ENCODE measurements at places on chromosomes 7 and 10.

- DNase-seq, result no peak
Observed at GRCh38 chr10:5447056-5447455, 34.7 kb downstream of the NET1 start.

- no peak for DNase-seq
Observed at GRCh38 chr10:102581401-102581800, 62.9 kb upstream of the TRIM8 start.

DNA sequence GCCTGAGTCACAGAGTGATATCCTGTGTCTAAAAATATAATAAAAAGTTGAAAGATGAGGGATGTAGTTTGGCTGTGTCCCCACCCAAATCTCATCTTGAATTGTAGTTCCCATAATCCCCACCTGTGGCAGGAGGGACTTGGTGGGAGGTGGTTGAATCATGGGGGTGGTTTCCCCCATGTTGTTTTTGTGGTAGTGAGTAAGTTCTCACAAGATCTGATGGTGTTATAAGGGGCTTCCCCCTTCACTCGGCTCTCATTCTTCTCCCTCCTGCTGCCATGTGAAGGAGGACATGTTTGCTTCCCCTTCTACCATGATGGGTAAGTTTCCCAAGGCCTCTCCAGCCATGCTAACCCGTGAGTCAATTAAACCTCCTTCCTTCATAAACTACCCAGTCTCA is 25.1 kb upstream of the UBE3C start:
- DNase-seq, result no peak

GRCh38 chr7:44177570-44178131 is 11.6 kb downstream of the GCK start:
- no peak for DNase-seq

DNA sequence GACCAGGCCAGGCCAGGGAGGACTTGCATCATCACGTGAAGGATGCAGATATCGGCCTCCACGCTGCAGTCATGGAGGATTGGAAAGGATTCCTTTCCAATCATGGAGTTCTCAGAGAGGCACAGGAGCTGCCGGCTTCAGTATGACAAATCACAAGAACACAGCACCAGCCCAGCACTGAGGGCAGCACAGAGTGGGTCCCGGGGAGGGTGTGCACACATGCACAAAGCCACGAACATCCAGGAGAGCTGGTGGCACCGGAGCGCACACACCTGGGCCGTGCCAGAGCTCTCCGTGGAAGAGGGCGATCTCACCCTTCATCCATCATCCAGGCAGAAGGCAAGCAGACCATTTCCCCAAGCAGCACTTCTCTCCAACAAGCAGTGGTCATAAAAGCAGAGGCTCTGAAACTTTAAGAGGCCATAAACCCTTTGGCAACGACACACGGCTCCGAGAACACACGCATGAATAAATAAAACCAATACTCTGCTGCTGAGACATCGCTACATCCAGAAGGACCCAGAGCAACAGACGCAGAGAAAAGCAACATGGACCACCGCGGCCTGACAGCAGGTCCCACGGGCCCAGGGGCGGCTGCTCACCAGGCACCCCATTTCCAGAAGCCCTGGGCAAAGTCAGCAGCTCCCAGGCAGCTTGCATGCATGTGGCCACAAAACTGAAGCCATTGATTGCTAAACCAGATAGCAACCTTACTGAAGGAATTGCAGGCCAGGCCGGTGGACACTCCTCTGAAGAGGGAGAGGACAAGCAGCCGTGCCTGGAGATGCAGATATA is 180.8 kb downstream of the USP6NL start:
- DNase-seq, result no peak

GRCh38 chr7:142481548-142481947 is 223.7 kb upstream of the PRSS58 start:
- DNase-seq, result no peak

GRCh38 chr10:14531974-14532373 is 201.2 kb upstream of the FRMD4A start:
- DNase-seq, result no peak

- DNase-seq, result no peak
Observed at GRCh38 chr7:86814661-86815379, 171.1 kb downstream of the GRM3 start.

DNA sequence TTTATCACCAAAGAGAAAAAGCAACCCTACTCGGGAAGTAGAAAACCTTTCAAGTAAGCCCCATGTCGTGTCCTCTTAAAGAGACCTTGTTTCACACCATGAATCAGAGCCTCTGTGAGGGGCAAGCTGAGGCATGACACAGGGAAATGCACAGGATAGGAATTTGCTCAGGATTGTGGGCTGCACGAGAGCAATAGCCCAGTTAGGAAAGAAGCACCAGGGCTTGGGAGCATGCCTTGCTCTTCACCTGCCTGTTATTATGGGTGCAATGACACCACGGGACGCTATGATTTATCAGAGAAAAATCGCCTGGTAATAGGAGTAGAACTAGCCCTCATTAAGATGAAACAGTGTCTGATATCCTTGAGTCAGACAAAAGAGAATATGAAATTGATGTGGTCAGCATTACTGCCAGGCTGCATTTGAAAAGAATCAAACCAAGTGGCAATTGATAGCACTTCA is 562.9 kb upstream of the NRP1 start:
- no peak for DNase-seq

GRCh38 chr10:116836902-116837523 is 12.3 kb upstream of the ENO4 start:
- no peak for DNase-seq

DNA sequence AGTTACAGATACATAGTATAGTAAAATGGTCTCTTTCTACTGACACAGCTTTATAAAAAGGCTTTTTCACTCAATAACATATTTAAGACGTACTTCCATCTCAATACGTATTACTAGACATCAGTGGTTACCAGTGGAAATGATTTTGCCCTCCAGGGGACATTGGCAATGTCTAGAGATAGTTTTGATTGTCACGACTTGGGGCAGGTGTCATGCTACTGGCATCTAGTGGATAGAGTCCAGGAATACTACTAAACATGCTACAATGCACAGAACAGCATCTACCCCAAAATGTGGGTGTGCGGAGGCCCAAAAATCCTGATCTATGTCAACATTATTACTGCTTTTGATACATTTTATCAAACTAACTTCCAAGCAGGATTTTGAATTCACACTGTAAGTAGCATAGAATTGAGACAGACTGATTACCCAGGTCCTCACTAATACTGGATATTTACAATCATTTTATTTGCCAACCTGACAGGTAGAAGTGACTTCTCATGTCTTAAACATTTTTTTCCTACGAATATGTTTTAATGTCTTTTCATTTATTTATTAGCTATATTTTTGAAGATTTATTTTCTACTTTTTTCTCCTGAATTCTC is 53.8 kb downstream of the HGF start:
- DNase-seq, result no peak

GRCh38 chr10:92146781-92147180 is 144.1 kb downstream of the CPEB3 start:
- DNase-seq, result no peak

DNA sequence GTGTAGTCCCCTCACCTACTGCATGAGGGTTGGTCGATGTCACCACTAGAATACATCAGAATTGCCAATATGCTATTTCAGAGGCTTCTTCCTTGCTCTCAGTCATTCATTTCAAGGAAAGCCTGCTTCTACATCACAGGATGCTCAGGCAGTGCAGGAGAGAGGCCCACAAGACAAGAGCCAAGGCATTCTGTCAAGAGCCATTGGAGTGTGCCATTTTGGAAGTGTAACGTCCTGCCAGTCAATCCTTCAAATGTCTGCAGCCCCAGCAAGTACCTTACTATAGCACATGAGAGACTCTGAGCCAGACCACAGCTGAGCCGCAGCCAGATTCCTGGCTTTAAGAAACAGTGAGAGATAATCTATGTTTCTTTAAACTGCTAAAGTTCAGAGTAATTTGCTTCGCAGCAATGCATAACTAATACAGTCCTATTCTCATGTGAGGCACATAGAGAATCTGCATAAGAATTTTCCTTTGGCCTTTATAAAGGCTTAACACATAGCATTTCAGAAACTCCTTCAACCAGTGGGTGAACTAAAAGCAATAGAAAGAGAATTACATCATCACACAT is 166.5 kb upstream of the GNAI1 start:
- no peak for DNase-seq

GRCh38 chr7:122736183-122736582 is 33.5 kb upstream of the RNF148 start:
- no peak for DNase-seq

DNA sequence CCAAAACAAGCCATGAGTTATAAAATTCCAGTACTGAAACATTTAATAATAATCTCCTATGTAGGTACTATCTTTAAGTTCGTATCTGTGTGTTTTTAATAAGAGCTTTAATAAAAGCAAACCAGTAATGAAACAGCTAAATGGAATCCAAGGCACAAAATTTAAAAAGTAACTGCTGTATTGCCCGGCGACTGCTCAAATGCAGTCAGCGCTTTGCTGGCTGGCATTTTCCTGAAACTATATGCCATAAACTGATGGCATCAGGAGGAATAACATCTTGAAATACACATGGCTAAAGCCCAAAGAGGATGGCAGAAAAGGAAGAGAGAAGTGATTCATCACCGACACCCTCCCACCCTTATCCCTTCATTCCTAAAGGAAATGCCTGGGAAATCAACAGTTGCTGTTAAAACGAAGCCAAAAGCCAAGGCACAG is 133.1 kb downstream of the CUBN start:
- DNase-seq, result no peak

DNA sequence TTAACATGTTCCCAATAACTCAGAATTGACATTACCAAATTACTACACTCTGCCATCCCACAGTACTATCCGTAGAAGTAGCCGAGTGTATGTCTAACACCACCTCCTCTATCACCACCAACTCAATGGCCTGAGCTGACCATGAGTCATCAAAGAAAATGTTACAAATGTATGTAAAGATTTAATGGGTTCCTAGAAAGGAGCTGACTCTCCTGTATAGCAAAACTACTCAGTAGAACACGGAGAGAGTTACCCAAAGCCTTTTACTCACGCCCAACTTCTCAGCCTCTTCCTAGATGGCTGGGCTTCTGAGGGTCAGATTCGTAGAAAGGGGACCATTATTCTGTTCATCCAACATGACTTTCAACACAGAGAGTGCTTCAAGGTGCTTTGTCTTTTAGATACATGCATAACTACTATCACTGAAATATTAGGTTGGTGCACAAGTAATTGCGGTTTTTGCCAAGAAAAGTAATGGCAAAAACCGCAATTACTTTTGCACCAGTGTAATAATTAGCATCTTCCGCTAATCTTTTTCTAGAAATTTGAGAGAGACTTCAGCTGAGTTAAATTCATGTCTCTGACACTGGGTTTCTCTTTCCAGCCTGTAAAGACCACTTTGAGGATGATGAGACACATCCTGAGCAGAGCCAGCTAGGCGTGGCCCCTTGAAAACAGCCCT is 24.0 kb upstream of the NANOS1 start:
- no peak for DNase-seq

DNA sequence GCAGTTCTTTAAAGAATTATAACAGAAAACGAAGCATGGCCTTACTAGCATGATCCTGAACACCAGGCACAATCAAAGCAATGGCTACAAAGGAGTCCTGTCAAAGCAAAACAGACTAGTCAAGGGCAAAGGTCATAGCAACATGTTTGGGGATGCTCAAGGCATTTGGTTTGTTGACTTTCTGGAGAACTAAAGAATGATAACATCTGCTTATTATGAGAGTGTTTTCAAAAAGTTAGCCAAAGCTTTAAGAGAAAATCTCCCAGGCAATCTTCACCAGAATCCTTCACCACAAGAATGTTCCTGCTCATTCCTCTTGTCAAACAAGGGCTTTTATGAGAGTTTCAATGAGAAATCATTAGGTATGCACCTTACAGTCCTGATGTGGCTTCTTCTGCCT is 95.1 kb upstream of the CPXM2 start:
- DNase-seq, result no peak

DNA sequence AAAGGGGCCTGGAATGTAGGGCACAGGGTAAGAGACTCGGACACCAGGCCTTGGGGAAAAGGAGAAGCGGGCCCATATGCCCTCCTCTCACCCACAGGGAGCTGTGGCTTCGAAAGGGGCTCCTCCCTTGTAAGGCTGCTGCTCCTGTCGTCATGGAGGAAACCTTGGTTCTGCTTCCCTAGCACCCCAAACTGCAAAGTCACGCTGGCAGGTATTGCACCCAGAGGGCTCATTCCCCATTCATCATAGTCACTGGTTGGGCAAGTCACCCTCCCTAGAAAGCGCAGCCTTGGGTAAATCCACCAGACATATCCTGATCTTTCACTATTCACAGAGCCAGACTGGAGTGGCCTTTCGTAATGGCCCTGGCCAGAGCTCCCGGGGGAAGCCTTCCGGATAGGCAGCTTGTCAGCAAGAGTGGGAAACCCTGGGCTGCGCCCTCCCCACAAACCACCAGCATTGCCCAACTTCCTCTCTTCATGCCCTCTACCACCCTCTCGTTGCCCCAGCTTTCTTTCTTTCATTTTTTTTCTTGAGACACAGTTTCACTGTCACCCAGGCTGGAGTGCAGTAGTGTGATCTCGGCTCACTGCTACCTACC is 121.0 kb downstream of the HIP1 start:
- DNase-seq, result peak; percentile 9

GRCh38 chr7:31129067-31129466 is 77.0 kb downstream of the ADCYAP1R1 start:
- no peak for DNase-seq

GRCh38 chr7:81507221-81507620 is 262.6 kb downstream of the HGF start:
- DNase-seq, result no peak

- DNase-seq, result no peak
Observed at GRCh38 chr7:83519240-83519639, 129.7 kb downstream of the SEMA3E start.

DNA sequence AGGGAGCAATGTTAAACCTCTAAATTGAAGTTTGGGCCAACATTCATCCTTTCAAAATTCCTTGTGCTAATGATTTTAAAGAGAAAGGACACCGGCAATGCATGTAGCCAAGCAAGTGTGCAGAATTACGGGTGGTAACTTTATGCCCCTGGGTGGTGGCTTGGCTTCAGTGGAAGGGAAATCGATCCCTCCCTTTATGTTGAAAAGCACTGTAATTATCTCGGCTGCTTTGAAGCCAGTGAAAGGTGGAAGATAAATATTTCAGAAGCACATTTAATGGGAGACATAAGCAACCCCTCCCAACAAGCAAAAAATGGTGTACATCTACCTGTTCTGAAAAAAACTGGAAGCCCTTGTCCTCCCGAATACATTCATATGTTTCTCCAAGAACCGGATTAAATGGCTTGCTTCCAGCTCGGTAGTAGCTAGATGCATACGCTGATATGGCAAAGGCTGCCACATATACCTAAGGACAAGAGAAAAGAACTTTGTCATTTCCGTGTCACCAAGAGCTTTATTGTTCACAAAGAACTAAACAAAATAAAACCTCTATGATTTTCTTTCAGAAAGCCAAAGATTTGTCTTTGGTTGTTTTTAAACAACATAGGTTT is 73.3 kb upstream of the GSDME start:
- no peak for DNase-seq

DNA sequence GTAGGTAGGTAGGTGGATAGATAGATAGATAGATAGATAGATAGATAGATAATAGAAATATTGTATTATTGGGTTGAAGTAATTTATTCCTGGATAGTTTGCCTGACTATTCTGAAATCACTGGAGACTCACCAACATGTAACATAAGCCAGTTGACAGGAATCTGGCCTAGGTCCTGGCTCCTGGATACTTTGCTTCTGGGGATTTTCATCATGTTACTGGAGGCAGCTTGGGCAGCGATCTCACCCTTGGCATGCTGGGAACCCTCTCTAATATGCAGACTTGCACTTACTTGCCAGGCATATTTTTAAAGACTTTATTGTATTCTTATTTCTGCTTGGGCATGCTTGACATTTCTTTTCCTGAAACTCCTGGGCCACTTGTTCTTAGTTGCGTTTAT is 709.1 kb upstream of the FZD8 start:
- no peak for DNase-seq
